ENCODE measurements at places on chromosomes 16 and 17.

DNA sequence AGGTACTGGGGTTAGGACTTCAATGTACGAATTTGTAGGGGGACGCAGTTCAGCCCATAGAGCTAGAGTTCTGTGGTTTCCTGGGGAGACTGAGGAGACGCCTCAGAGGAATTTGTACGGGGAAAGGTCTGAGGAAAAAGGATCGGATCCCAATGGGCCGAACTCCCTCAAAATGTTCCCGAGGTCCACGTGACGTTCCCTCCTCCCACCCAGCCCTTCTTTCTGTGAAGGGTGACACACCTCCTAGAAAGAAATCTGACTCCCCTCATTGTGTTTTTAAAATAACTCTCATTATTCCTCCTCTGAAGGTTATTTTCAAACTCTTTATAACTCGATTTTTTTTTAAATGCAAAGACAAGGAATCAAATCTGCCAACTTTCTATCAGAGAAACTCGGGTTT lies 8.6 kb downstream of the RGS9 start:
- no peak for DNase-seq

DNA sequence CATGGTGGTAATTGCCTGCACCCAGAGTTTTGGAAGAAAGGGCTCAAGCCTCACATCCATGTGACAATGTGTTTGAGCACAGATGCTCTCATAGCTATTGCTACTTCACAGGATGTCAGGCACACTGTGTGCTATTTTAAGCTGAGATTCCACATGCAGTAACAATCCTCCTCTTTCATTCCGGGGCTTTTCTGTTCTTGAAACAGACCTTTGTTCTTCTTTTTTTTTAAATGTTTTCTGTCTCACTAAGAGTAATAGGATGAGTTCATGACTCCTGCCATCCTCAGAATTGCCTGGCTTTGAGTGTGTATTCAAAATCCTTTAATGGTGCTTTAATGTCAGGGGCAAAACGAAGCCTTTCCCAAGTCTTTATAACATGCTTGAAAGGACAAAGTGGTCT lies 198.9 kb downstream of the ABCC12 start:
- no peak for DNase-seq

GRCh38 chr16:25148568-25149215 lies 37.1 kb downstream of the LCMT1 start:
- no peak for DNase-seq

GRCh38 chr17:45663772-45664171 lies 120.3 kb upstream of the CRHR1 start:
- DNase-seq = peak; percentile 16

DNA sequence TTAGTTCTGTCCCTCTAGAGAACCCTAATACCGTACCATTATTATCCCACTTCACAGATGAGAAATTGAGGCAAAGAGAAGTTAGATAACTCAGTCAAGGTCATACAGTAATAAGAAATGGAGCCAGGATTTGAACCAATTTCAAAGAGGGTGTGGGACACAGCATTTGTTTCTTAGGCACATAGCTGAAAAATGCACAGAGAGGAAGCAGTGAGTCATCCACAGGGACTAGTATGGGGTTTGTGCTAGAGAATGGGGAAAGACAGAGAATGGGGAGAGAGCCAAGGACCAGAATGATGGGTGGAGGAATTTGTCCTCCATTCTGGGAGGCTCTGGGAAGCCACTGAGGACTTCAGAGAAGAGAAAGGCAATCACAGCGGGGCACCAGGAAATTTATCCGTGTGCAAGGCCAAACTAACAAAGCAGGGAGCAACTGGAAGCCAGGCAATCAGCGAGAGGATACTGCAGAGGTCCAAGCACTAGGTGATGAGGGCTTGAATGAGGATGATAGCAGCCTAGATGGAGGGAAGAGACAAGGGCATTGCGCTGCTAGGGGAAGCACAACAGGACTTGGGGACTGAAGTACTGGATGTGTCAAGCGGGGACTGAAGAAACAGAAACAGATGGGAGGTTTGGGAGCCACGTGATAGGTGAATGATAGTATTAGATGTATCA lies 78.1 kb upstream of the ZFHX3 start:
- DNase-seq = no peak

DNA sequence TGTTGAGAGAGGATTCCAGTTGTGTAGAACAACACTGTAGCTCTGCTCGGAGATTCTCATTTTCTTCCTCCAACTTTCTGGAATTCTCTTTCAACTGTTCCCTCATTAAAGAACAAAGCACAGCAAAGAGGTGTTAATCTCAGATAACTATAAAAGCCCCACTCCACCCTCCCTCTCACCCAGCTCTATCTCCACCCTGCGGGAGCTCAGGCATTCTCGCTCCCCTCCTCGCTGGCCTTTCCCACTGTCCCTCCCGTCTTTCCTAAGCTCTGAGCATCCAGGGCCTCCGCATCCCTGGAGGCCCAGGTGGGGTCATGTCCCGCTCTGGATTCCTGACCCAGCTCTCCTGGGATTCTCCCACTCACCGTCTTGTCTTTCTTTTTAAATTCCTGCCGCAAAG lies 35.1 kb downstream of the DHX38 start:
- no peak for DNase-seq

DNA sequence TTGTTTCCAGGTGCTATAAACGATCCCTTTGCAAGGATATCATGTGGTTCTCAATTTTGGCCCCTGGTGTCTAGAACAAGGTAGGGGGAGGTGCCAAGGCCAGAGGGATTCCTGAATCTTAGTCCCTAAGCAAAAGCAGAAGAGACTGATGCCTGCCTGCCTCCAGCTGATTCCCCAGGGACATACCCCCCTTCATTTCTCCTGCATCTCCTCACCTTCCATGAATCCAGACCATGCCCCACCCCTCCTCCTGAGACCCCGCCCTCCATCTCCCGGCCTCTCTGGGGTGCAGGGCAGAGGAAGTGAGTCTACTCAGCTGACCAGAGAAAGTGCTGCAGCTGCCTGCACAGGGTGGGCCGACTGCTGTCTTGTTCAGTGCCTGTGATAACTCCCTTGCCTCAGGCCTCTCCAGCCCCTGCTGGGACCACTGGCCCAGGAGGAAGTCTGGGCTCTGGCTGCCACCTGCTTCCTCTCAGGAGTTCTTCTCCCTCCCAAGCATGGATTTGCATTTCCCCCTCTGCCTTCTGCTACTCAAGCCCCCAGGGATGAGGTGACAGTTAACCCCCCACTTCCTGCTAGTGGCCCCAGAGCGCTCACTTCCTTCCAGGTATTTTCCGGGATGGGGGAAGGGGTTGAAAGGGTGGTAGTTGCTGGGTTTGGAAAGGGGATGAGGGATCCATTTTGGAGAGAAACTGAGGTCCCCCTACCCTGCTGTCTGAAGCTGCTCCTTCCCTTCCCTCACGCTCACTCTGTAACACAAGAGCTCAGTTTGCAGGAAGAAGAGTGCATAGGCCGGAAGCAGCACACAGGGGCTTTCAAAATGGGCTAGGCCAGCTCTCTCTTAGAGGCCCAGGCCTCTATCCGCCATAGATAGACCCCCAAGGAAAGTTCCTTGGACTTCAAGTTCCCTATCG lies 10.5 kb upstream of the TSPOAP1 start:
- DNase-seq = peak; percentile 71

DNA sequence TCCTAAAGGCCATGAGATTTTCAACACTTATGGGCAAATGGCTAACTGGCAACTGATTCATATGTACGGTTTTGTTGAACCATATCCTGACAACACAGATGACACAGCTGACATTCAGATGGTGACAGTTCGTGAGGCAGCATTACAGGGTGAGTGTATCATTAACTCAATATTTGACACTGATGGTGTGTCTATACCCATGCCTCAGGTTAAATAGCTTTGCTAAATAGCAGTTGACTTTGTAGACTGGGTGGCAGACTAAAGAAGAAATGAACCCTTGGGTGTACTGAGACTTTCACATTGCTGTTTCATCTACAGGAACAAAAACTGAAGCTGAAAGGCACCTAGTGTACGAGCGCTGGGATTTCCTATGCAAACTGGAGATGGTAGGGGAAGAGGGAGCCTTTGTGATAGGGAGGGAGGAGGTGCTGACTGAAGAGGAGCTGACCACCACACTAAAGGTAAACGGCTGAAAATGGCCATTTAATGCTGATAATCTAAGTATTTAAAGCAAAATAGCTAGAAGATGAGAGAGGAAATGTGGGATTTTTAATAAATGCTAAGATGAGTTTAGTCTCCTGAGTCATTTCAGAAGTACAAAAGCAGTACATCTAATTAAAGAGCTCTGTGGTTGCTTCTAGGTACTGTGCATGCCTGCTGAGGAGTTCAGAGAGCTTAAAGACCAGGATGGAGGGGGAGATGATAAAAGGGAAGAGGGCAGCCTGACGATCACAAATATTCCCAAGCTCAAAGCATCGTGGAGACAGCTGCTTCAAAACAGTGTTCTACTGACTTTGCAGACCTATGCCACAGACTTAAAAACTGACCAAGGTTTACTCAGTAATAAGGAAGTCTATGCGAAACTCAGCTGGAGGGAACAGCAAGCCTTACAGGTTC lies 3.0 kb downstream of the SETD6 start:
- DNase-seq = no peak

GRCh38 chr17:16491131-16491702 lies 776 bp downstream of the LRRC75A start:
- DNase-seq = peak; percentile 39

Measured in SW480 (cell line).